ENCODE measurements at places on chromosomes 3 and 15.

DNA sequence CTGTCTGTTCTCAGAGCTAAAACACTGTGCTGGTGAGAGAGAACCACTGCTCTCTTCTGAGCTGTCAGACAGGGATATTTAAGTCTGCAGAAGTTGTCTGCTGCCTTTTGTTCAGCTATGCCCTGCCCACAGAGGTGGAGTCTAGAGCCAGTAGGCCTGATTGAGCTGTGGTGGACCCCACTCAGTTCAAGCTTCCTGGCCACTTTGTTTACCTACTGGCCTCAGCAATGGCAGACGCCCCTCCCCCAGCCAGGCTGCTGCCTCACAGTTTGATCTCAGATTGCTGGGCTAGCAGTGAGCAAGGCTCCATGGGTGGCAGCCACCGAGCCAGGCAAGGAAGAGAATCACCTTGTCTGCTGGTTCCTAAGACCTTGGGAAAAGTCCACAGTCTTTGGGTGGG lies 21.0 kb upstream of the CACNA1D start:
- DNase-seq, result no peak

DNA sequence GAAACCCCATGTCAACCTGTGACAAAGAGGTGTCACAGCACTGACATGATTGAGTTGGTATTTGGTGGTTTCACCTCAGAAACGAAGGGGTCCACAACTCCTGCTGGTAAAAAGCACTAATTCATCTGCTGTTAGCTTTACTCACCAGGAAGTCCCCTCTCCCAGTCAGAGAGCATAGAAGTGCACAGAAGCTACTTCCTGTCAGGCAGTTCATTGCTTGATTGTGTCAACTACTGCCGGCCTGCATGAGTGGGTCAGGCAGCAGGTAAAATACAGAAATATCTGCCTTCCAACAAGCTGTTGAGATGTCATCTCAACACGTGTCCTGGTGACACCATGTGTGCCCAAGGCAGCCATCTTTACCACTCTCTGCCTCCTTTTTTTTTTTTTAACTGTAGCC lies 596.6 kb upstream of the NR2F2 start:
- no peak for DNase-seq

DNA sequence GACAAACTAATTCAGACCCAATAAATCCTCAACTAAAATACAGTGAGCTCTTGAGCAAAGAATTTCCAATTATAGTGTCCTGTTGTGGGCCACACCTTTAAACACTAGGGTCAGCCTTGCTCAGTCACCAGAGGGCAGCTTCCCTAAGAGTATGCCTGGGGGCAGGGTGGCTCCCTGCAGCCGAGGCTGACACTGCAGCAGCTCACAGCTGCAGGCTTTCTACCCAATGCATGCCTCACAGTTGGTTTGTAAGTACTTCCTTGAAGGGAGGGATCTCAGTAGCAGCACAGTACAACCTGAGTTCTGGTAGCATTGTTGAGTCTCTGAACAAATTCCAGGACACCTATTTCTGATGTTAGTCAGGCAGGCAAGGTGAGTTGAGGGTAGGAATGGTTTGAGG lies 335.6 kb downstream of the TUSC7 start:
- DNase-seq, result no peak

- DNase-seq, result no peak
Observed at GRCh38 chr15:40103864-40104271, 4.8 kb downstream of the BMF start.

DNA sequence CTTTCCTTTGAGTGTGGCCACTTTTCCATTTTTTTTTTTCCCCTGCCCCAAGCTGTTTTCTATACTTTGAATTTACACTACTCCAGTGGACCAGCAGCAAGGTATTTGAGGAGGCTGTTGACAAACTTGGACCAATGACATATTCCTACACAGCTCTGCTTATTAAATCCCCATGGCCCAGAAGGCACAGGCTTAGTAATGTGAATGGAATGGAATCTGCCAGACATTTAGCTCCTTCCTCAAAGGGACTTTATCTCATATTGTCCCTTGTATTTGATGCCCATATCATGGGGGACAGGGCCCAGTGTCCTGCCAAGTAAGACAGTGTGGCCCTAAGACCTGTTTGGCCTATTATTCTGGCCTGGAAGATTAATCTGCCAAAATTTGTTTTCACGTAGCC lies 107.5 kb downstream of the CHCHD6 start:
- no peak for DNase-seq
